Lung microvascular endothelial cell (primary cell): ENCODE measurements at places on chromosomes 2 and 18. TPM values are rescaled to one million over a fixed set of nuclear protein-coding genes. Genes with fewer than 3 reads are reported as not detected.

The IL18R1 gene
- 0.20 and 0.22 TPM in 2 replicates for total RNA-seq

The TBR1 gene
- under 0.01 TPM in 1 of 2 replicates, not detected in the other for total RNA-seq

The PLGLB2 gene
- 0.87 and 1.2 TPM in 2 replicates for total RNA-seq

The CIB4 gene
- not detected in 2 replicates for total RNA-seq

The STPG4 gene
- 0.20 TPM in 1 of 2 replicates, not detected in the other for total RNA-seq

The TCF23 gene
- total RNA-seq, result not detected in 2 replicates

The TANK gene
- total RNA-seq, result 60.1 and 63.1 TPM in 2 replicates

The TPO gene
- total RNA-seq, result not detected in 2 replicates

DNA sequence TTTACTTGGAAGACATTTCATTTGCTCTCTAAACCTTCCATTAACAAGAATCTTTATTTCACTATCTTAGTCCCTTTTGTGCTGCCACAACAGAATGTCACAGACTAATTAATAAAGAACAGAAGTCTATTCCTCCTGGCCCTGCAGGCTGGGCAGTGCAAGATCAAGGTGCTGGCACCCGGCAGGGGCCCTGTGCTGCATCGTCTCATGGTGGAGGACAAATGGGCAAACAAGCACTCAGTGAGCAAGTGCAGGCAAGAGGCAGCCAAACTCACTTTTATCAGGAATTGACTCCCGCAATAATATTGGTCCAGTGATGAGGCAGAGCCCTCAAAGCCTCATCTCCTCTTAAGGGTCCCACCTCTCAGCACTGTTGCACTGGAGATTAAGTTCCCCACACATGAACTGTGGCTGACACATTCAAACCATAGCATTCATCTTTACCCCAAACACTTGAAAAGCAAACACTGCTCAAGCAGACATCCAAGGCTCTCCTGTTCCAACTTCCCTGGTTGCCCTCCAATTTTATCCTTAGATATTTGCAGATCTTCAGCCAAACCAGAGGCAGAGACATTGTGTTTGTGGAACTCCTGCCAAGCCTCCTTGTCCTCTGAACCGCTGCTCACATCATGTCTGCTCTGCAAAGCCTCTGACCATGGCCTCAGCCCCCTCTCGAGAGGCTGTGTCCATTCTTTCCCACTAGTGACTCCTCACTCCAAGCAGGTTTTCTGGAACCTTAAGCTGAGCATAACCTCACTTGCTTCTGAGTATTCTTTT lies 404.4 kb upstream of the SOX11 start:
- DNase-seq, result no peak

- DNase-seq, result peak; percentile 9
Observed at GRCh38 chr2:73933194-73933593, 6.5 kb downstream of the DGUOK start.

GRCh38 chr2:56705713-56706112 lies 521.9 kb downstream of the CCDC85A start:
- no peak for DNase-seq

DNA sequence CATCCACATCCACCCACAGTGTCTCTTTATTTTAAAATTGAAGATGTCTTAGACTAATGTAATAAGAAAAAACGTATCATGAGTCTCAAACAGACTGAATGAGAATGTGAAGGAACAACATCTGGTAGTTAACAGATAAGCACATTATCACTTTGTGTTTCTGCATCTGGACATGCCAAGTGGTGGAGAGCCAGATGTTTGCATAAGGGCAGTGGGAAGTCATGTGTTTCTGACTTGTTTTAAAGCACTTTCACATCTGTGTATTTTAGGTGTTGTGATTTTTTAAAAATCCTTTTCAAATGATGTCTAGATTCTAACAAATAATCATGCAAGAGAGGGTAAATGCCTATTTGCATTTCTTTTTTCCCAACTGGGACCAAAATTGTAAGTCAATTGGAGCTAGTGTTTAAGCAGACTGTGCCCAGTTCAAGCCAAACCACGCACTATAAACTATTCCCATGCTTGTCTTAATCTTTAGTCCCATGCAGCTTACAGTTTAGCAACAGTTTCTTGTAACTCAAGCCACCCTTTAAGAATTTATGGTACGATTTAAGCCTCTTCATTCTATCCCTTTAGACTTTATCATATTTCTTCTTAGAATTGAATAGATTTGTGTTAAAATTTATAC lies 272.7 kb upstream of the DOK6 start:
- DNase-seq, result no peak

GRCh38 chr2:65464604-65465003 lies 32.2 kb upstream of the SPRED2 start:
- no peak for DNase-seq

DNA sequence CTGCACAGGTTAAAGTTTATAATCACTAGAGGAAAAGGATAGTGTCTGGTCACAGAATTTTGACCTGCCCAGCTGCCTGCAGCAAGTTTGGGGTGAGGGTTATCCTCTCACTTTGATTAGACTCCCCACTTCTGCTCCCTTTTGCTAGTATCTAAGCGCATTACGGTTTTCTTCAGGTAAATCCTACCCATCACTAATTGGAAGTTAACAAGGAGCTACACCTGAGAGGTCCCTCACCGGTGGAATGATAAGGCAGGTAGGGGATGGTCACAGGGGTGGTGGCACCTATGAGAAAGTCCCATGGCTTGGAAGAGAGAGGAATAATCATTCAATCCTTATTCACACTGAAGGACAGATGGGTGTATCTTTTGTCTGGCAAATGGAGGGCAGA lies 7.6 kb downstream of the BCL2 start:
- no peak for DNase-seq

DNA sequence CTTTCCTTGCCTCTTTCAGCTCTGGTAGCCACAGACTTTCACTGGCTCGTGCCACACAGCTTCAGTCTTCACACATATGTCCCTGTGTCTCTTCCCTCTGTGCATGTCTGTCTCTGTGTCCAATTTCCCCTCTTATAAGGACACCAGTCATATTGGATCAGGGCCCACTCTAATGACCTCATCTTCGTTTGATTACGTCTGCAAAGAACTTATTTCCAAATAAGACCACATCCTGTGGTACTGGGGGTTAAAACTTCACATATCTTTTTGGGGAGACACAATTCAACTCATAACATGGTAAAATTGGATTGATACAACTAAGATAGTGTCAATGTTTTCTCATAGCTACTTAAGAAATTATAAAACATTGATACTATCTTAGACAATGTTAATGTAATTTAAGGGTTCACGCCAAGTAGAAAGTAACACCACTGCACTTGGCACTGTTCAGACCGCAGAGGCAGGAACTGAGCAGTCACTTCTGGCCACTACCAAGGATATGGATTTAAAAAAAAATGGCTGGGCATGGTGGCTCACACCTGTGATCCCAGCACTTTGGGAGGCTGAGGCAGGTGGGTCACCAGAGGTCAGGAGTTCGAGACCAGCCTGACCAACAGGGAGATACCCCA lies 119.6 kb upstream of the EPAS1 start:
- DNase-seq, result no peak

- DNase-seq, result no peak
Observed at GRCh38 chr18:21786526-21786925, 45.9 kb downstream of the MIB1 start.

DNA sequence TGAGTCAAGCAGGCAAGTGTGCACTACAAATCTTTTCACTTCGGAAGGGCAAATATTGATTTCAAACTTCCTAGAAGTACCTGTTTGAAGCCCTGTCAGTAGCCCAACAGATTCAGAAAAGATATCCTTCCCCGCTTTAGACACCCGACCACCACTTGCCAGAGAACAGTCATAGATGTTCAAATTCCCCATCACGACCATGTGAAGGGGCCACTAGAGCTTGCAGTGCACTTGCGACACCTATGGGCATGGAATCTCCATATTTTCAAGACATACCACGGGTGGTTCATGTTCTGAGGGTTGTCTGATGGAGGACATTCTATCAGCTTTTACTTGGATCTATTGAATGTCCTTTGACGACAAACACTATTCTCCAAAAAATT lies 23.8 kb downstream of the GNLY start:
- no peak for DNase-seq

DNA sequence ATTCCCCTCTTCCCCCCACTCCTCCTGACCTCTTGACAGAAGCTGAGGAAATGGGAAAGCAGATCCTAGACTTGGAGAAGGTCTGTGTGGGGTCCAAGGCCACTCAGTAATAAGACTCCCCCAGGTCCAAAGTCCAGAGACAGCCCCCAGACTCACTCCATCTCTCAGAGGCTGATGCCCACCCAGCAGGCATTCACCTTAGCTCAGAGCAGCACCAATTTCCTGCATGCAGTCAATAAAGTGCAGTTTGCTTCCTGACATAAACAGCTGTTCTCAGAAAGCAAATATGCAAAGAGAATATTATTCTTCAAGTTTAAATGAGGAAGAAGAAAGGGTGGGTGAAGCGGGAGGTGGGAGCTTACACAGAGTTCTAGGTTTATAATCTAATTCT lies 84.1 kb upstream of the RTN4 start:
- no peak for DNase-seq

DNA sequence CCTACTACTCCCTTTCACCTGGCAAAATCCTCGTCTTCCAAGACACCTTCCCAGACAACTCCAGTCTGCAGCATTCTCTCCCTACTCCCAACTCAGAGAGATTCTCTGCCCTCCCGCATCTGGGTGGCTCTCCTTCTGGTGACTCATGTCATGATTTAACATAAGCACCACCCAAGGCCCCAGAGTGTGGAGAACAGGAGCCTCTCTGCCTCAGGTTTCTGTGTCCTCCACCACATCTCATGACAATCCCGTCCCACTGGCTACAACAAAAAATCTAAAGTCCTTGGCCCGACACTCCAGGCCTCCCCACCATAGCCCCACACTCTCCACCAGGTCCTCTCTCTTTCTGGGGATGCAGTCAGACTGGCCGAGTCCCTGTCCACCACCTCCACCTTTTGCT lies 197.1 kb downstream of the BCL11A start:
- DNase-seq, result no peak

- DNase-seq, result peak; percentile 19
Observed at GRCh38 chr2:241443486-241444223, 64.7 kb downstream of the STK25 start.

GRCh38 chr2:237486819-237487448 lies at the start of gene MLPH:
Gene MLPH (plus strand): TSS chr2:237487251. CDS start chr2:237493427, 6,176 bp downstream.
- DNase-seq, result peak; percentile 62

DNA sequence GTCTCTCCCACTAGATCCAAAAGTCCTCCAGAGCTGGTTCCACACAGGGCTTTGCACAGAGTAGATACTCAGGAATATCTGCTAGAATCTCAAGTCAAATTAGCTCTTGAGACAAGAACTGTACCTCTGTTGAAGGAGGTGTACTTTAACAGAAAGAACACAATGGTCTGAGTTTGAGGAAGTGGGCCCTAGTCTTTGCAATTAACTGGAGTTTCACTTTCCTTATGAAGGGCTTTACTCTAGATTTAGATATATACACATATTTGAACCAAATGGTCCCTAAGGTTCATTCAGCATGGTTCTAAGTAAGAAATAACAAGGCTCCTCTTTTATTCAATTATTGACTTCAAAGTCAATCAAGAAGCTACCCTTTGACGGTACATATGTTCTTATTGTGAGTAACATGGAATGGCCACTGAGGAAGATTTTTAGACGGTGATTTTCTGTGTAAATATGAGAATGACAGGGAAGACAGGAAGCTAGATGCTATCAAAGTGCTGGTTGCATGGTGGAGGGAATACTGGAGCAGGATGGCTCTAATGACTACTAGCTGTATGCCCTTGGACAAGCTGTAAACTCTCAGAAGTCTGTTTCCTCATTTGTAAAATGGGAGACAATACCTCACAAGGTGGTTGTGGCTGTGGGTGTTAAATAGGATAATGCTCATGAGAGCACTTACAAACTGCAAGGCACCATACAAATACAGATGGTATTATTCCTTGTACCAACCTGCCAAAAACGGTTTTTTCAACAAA lies 73.5 kb upstream of the SERTAD2 start:
- peak; percentile 28 for DNase-seq

- no peak for DNase-seq
Observed at GRCh38 chr2:104746858-104747257, 107.1 kb upstream of the POU3F3 start.

- no peak for DNase-seq
Observed at GRCh38 chr2:69768235-69768634, 26.3 kb downstream of the ANXA4 start.

DNA sequence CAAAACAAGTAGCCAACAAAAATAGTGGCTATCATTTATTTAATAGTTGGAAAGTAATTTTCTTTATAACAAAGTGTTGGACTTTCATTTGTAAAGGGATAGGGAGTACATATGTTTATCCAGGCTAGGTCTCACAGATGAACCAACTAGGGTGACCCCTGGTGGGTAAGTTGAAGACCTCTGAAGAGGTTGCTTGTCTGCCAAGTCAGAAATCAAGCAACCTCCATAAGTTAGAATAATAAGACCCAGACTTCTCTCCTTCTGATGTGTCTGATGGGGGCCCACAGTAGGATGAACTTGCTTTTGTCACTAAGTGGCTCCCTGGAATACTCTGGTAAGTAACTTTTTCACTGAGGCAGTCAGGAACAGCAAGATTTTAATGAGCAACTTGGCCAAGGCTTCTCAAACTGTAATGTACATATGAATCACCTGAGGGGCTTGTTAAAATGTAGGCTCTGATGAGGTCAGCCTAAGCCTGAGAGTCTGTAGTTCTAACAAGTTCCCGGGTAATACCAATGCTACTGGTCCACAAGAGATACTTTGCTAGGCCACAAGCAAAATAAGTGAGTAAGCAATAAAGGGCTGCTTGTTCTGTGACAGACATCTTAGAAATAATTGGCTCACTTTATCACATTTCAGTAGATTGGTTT lies 319.6 kb downstream of the PIK3C3 start:
- DNase-seq, result peak; percentile 6
